ENCODE measurements at places on chromosomes 16 and 17.

GRCh38 chr16:49439676-49440075, 66.1 kb downstream of the C16orf78 start:
- no peak for DNase-seq

DNA sequence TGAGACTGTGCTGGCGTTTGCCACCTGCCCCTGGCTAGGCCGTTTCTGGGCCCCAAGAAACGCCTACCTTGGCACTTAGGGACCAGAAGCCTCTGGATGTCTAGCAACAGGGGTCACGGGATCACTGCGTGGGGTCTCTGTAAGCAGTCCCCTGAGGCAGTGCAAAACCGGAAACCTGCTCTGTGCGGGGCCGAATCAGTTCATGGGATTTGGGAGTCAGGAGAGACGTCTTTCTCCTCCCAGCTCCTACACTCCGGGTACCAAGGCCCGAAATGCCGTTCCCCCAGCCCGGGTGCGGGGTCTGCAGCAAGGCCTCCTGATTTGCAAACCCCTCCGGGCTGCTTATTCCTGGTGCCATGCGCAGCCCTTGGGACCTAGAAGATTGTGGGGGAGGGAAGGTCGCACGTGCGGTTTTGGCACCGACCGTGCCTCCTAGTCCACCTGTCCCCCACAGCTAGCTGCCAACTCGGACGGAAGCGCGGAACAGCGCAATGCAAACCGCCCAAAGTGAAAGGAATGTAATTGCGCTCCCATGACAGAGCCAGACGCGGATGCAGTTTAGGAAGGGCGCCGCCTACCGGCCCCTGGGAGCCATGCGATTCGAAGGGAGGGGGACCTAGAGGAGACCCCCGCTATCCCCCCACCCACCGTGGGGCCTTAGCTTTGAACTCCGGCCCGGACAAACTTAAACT, 6.5 kb downstream of the IRX5 start:
- DNase-seq: no peak

DNA sequence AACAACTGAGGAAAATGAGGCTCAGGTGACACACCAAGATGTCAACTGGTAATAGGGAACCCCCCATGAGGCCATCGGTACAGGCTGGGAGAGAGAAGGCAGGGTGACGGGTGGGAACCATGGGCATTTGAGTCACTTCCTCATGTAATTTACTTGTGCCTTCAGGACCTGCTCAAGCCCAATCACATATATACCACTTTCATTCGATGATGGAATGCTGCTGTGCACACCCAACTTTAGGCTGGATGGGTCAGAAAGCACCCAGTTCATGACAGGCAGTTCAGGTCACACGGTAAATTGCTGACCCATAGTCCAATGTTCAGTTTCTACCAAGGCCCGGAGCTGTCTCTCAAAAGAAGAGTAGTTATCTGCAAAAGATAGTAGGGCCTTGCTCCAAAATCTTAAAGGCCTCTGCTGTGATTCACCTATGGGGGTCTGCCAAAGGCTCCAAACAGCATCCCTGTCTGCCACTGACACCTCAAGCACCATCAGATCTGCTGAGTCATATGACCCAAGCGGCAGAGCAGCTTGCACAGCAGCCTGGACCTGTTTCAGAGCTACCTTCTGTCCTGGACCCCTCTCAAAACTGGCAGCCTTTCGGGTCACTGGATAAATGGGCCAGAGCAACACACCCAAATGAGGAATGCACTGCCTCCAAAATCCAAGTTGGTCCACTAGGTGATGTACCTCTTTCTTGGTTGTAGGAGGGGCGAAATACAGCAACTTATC, 24.7 kb downstream of the ZZEF1 start:
- no peak for DNase-seq

GRCh38 chr16:1288813-1289476, 20.5 kb upstream of the UBE2I start:
- no peak for DNase-seq

GRCh38 chr16:28053461-28053860, 10.1 kb downstream of the GSG1L start:
- no peak for DNase-seq

GRCh38 chr16:77652399-77652798, 69.9 kb upstream of the NUDT7 start:
- no peak for DNase-seq

- no peak for DNase-seq
These were observed 12.4 kb downstream of the COL1A1 start for GRCh38 chr17:50188921-50189549.

- DNase-seq: no peak
These were observed 826 bp upstream of the MPO start for GRCh38 chr17:58281511-58282011.

GRCh38 chr17:20159406-20160069, 150.4 kb downstream of the SPECC1 start:
- DNase-seq: no peak

GRCh38 chr17:75317671-75318070, 28.4 kb upstream of the SLC25A19 start:
- DNase-seq: no peak

DNA sequence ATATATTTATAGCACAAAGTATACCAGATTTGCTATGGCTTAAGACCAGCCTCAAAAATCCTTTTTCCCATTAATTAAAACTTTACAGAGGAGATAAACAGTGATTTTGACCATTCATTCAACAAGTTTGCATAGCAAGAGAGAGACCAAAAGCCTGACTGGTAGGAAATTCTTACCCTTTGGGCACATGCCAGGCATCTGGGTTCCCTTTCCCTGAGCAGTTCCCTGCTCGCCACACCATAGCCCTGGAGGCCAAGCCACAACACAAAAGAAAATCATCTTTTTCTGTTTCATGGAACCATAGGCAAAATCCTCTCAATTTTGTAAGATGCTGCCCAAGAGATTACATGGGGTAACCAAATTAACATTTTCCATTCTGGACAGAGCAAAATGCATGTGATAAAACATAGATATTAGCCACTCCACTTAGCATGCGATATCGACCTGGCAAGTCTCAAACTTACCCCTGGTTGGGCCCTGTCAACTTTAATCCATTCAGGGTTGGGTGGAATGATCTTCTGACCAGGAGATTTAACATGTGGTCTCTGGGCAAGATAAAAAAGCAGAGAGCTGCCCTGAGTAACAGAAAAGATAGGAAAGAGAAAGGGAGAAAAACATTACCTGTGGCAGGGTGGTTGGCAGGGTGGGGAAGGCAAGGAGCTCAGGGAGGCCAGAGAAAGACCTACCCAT, 57.6 kb upstream of the B4GALNT2 start:
- DNase-seq: no peak

GRCh38 chr16:68756239-68756915, 19.3 kb downstream of the CDH1 start:
- no peak for DNase-seq

DNA sequence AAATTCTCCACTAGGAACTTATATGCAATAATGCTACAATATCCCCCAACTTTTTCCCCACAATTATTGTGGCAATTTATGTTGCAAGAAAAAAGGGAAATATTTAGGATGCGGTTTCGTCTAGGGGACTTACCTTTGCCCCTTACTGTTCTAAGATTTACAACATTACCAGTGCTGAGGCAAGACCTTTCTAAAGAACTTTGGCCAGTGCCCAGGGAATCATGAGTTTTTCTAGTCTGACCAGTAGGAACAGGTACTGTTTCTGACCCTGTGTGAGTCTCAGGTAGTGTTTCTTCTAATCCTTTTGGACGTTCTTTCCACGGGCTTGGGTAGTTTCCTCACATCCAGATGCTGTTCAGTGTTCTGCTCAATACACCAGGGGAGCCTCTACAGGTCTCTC, 373.7 kb downstream of the HAPSTR1 start:
- DNase-seq: no peak

- no peak for DNase-seq
These were observed 7.2 kb upstream of the CRYM start for GRCh38 chr16:21285314-21285713.

- DNase-seq: no peak
These were observed 127.5 kb downstream of the ZNF778 start for GRCh38 chr16:89344846-89345611.

DNA sequence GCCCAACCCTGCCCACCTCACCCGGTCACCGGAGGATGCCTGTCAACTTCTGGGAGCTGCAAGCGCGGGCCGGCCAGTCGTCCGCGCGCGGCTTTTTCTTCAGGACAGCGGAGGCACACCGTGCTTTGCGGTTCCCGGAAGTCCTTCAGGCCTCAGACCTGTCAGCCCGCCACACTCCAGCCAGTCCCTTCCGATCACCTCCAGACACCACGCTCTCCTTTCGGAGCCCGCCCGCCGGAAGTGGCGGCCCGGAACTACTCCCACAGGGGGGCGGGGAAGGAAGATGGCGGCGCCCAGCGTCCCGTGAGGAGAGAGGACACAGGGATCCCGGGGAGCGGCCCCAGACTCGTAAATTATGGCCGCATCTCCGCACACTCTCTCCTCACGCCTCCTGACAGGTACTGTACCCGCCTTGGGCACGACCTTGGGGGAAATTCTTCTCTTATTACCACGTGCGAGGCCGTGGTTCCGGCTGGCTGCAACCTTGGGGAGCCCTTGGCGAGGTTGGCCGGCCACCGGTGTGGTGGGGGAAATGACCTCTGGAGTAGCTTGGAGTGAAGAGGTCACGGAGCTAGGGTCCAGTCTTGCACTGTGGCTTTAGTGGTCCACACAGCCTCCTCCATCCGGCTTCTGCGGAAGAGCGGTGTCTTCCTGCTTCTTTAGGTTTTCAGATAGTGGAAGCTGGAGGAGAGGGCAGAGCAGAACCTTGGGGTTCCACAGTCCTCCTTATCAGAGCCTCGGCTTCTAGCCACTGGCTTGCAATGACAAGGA, at the start of gene COX10:
Gene COX10, plus strand, starts transcription at position 254 of the 771 bp plus-strand sequence. Its CDS starts 102 bp downstream, at position 356.
- no peak for DNase-seq

DNA sequence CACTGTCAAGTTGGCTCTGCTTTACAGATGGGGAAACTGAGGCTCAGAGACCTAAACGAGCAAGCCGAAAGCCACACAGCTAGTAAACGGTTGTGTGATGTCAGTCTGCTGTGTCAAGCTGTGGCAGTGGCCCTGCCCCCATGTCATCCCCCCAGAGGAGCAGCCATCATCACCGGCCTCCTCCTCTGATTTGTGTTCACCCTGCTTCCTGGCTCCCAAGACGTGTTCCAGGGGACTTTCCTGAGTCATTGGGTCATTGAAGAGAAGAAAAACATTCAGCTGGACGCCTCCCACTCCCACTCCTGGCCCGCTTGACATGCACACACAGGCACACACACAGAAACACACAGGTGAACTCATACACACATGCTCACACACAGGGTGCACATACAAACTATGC, 54.0 kb upstream of the CIBAR2 start:
- DNase-seq: no peak

GRCh38 chr17:66633317-66633965, 201.5 kb upstream of the CACNG5 start:
- DNase-seq: no peak

DNA sequence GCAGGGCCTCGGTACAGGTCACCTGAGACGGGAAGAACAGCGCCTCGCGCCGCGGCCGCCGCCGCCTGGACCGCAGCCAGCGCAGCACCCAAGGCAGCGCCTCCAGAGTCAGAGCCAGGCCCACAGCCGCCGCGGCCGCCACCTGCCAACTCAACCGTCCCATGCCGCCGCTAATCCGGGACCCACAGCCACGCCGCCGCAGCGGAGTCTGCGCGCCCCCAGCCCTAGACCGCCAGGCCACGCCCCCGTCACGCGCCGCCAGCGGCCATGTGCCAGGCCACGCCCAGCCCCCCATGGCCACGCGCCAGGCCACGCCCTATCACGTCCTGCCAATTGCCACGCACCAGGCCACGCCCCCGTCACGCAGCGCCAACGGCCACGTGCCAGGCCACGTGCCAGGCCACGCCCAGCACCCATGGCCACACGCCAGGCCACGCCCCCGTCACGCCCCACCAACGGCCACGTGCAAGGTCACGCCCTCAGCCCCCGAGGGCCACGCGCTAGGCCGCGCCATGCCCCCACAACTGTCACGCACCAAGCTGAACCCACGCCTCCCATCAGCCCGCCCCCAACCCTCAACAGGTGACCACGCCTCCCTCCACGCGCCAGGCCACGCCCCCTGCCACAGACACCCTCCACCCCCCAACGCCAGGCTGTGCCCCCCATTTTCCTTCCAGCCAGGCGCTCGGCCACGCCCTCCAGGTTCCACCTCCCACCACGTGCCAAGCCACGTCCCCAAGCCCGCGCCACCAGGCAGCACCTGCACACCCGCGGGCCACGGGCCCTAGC, at the start of gene PLD6:
Gene PLD6, minus strand, starts transcription at position 210 of the 789 bp plus-strand sequence. Its CDS starts 47 bp downstream, at position 163.
- DNase-seq: no peak

GRCh38 chr16:30767767-30768465, 5.8 kb downstream of the RNF40 start:
- DNase-seq: no peak

DNA sequence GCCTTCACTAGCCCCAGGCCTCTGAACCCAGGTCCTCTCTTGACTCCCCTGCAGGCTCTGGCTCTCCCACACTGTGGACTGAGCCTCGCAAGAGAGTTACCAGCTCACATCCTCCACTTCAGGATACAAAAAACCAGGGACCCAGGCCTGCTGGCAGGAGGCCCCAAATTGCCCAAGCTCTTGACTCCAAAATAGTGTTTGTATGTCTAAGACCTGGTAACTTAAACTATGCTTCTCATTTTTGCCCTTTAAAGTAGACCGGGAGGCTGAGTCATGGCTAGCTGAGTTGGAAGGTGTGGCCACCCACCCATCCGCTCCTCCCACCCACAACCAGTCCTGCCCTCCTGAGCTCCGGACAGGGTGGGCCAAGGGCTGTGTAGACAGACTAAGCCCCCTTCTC, 250.0 kb downstream of the SOX9 start:
- DNase-seq: no peak

DNA sequence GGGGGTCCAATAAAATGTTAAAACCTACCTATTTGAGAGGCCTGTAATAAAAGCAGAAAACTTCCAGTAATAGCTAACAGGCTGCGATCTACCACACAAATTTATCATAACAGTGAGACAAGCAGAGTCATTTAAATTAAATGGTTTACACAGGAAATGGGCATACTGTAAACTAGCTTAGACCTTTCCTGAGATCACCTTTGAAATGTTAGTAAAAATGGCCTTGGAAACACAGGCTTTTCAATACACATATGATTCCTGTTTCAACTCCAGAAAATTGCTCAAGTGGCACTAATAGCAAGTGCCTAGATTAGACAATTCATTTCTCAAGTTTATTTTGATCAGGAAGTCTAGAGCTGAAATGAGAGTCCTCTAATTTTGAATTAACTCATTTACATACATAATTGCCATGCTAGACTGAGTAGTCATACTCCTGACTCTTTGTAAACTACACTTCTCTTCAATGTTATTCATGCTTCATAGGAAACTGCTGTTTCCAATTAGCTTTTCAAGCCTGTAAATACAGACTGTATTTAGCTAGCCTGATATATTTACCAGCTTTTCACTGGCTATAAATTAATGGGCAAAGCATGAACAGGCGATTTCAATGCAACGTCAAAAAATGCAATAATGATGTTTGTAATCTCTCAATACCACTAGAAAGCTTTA, 43.3 kb downstream of the PARN start:
- DNase-seq: no peak

DNA sequence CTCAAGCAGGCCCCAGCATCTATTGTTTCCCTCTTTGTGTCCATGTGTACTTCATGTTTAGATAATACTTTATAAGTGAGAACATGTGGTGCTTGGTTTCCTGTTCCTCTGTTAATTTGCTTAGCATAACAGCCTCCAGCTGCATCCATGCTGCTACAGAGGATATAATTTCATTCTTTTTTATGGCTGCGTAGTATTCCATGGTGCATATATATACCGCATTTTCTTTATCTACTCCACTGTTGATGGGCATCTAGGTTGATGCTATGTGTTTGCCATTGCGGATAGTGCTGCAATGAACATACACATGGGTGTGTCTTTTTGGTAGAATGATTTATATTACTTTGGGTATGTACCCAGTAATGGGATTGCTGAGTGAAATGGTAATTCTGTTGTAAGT, 31.4 kb upstream of the SCNN1B start:
- no peak for DNase-seq

Data from BJ (cell line).